ENCODE measurements at places on chromosomes 1 and 21.
A peak's percentile ranks its signal among the peaks of the same experiment; 100 is the strongest.

DNA sequence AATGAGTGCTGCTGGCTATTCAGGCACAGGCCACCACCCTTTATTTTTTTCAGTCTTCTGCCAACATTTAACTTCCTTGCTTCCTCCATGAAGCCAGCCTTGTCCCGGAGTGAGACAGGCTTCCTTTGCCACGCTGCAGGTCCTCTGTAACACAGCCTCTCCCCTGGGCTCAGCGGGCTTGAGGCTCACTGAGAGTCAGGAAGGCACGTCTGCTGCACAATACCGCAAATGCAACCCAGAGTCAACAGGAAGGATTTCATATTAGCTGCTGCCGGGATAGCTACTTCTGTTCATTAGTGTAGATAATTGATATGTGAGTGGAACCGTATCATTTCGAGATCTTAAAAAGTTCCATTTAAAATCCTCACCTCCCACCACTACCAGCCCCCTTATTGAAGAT is 22.5 kb downstream of the MYOG start:
- no peak for DNase-seq

GRCh38 chr1:170533298-170533697 is 1.3 kb downstream of the GORAB start:
- DNase-seq, result no peak

DNA sequence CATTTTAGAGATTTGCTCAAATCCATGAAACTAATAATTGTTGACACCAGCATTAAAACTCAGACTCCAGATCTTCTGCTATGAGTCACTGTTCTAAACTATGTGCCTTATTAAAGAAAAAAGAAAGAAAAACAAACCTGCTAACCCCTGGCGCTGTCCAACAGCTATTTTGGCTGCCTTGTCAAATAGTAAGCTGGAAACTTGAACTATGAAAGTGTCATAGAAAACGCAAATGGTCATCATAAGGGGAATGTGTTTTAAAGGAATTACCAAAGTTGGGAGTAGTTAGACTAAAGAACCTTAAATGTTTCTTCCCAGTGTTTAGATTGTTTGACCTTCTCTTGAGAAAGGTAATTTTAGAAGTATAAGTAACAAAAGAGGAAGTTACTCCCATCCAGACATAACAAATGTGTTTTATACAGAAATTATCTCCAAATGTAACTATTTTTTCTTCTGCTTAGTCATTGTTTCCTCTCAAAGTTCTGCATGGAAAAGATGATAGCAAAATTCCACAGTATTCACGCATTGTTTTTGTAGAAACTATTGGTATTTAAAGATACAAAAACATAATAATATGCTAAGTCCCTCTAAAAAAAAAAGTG is 272.4 kb downstream of the TPR start:
- DNase-seq, result peak; percentile 5

- no peak for DNase-seq
Measured at GRCh38 chr1:212976586-212976985, 26.2 kb downstream of the VASH2 start.

DNA sequence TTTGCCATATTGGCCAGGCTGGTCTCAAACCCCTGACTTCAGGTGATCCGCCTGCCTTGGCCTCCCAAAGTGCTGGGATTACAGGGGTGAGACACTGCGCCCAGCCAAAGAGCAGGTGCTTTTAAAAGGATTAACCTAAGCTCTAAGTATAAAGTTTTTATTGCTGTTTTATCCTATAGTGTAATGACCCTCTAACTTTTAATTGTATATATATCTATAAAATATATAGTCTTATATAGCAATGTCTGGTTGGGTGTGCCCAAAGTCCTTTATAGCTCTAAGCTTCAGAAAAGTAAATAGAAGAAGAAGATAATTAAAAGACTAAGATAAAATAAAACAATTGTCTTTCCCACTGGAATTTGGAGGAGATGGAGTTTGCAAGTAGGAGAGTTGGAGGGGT is 73.8 kb upstream of the ATP5PO start:
- DNase-seq, result no peak

DNA sequence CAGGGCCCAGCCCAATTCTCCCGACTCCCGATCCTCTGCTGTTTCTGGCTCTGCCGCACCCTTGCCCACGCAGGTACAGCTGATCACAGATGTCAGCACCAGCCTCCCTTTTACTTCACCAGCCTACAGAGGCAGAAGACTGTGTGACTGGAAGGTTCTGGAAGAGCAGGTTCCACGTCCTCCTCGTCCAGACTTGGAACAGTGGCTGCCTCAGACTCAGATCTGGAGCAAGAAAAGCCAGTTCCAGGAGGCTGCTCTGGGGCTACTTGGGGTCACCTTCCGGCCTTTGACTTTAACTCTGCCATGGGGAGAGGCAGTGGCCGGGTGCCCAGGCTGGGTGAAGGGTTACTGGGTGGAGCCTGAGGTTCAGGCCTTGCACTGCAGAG is 16.1 kb upstream of the KLHDC7A start:
- DNase-seq, result no peak

DNA sequence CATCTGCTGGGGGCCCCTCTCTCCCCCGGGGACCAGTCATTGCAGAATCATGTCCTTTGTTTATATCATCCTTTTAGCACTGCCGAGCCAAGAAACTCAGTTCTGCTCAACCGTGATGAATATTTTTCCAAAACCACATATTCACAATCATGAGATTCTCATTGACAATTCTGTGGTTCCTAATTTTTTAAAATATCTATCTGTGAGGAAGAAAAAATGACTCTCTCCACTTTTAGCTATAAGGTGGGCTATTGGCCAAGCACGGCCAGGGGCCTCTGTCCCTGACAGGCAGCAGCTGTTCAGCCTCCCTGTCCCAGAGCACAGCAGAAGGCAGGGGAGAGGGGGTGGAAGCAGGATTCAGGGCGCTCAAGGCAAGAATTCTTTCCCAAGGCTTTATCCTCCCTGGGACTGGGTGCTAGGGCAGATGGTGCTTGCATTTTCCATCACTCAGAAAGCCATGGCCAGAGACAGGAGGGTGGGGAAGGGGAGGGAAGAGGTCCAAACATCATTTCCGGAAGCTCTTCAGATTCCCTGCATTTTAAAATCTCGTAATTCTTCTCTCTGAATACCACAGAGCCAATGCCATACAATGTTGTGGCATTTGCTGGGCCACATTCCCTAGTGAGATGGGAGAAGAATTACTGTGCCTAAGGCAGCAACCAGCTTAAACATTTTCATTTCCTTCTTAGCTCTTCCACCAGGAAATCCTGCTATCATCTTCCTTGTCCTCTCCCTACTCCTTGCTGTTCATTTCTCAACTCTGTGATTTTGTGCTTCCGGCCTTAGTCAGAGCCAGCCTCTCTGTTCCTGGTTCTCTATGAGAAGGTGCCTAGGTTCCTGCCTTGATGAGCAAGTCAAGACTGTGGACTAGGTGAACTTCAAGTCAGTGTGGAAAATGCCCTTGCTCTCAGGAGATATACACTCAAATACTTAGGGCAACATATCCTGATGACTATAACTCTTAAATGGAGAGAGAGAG is 60.3 kb downstream of the KCNJ6 start:
- DNase-seq, result no peak

- peak; percentile 22 for DNase-seq
Measured at GRCh38 chr1:62064829-62065407, 129.7 kb upstream of the L1TD1 start.

GRCh38 chr1:44609768-44610526 is 64.3 kb downstream of the TMEM53 start:
- DNase-seq, result no peak

- no peak for DNase-seq
Measured at GRCh38 chr1:225242611-225243010, 185.2 kb downstream of the LBR start.

DNA sequence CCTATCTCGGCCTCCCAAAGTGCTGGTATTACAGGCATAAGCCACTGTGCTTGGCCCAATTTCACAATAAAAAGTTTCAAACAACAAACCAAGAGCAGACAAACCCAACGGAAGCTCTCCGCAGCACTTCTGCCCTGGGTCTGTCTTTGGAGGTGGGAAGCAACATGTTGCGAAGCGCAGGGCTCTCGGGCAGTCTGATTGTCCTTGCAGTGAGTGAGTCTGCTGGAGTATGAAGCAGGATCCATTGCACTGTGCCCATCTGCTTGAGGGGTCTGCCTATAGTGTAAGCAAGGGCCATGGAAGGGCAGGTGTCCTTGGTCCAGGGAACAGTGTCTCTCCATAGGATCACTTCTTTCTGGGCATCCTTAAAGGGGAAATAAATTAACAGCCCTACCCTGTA is 14.6 kb upstream of the PARP1 start:
- DNase-seq, result no peak

GRCh38 chr21:38937286-38937790 is 131.6 kb downstream of the ETS2 start:
- no peak for DNase-seq

DNA sequence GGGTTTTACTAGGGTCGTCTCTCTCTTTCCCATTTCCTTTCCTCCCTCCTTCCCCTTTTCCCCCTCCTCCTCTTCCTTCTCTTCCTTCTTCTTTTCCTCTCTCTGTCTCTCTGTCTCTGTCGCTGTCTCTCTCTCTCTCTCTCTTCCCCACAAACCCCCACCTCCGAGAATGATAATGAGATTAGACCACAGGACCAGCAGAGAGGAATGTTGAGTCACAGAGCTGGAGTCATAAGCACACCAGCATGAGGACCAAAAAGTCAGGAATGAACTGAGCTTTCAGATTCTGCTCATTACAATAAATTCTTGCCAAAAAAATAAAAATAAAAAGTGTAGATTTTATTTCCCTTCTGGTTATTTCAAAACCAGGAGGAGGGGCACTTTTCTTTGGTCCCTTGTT is 377.4 kb downstream of the LTN1 start:
- no peak for DNase-seq

GRCh38 chr1:41738006-41738405 is 180.7 kb downstream of the HIVEP3 start:
- no peak for DNase-seq

- DNase-seq, result no peak
Measured at GRCh38 chr1:25435397-25436108, 4.9 kb downstream of the MACO1 start.

GRCh38 chr1:150409504-150410362 is 45.8 kb downstream of the RPRD2 start:
- DNase-seq, result no peak

DNA sequence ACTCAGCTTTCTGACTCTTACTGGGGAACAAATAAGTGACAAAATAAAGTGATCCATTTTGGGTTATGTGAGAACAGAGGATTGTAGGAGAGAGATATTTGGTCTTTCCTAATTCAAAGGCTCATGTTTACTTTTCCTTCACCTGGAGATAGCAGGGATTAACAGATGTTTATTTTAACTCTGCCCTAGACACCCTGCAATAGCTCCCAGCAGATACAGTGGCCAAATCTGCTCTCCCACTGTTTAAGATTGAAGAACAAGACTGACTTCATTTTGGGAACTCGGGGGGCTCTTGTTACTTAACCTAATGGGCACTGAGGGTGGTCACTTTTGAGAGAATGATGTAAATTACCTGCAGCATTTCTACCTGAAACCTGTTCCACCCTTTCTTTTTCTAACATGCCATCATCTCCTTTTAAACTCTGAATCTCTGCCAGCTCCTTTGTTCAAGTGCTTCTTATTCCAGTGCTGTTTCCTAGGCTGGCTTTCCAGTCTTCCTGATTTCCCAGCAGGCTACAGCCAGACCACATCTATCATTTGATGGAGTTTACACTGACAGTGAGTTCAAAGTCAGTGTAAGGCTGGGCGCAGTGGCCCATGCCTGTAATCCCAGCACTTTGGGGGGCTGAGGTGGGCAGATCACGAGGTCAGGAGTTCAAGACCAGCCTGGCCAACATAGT is 90.0 kb downstream of the SELENOF start:
- no peak for DNase-seq

DNA sequence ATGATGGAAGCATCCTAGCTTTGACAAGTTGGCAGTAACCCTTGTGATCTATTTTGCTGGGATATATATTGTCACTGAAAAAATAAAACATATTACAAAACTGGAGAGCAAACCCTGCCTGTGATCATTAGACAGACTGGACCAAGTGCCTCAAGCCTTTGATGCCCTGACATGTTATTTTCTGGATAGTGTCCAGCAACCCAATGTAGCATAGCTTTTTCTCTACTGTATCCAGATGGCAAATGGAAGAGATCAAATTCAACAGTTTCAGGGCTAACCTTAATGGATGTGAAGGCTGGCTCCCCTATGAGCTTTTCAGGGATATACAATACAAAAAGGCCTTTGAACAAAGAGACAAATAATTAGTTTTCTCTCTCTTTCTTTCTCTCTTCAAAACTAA is 25.1 kb downstream of the WARS2 start:
- DNase-seq, result no peak

DNA sequence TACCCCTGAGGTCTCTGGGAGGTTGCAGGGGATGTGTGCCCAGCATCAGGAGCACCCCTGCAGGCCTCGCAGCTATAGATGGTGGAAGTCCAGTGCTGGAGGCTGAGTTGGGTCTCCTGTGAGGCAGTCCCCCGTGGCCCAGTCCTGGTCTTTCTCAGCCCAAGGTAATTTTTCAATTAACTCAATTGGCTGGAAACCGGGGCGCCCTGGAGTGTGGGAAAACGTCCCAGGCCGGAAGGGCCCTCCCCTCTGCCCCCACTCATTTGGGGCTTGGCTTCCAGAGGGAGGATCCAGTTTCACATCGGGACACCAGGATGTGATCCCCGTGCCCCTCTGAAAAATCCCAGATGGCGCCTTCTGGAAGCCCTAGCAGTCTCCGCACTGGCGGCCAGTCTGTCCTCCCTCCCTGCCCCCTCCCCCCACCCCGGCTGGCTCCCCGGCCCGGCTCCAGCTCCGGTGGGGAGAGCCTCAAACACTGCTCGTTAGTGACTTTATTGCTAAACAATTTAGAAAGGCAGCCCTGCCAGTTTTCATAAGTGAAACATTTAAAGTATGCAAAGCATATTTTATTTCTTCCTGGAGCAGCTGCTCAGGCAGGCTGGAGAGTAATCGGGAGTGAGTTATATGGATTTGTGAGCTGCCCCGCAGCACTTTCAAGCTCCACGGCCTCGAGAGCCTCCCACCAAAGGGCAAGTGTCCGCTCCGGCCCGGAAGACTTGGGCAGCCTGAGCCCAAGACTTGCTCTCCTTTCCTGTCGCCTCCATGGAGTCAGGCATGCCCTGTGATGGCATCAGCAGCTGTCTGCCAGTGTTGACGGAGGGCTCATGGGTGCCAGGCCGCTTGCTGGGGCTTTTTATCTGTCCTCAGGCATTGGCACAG is 208.2 kb upstream of the TMEM51 start:
- DNase-seq, result peak; percentile 93

- DNase-seq, result peak; percentile 87
Measured at GRCh38 chr1:66374561-66375111, 159.3 kb upstream of the SGIP1 start.

- DNase-seq, result no peak
Measured at GRCh38 chr1:244271004-244271403, 180.7 kb downstream of the ADSS2 start.

DNA sequence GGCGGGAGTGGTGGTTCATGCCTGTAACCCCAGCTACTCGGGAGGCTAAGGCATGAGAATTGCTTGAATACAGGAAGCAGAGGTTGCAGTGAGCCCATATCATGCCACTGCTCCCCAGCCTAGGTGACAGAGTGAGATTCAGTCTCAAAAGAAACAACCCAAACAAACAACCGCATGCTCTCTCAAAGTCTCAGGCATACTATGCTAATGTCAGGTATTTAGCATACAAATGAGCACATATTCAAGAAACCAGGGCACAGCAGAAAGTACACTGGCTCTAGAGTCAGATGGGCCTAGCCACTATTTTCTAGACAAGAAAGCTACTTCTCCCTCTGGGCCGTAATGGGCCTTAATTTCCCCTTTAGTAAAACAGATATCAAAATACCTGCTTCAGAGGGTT is 55.0 kb downstream of the ELAVL4 start:
- DNase-seq, result no peak

All from osteoblast (primary cell).